LHCN-M2 (cell line): ENCODE measurements at places on chromosomes 1 and 21. TPM values are rescaled to one million over a fixed set of nuclear protein-coding genes. Genes with fewer than 3 reads are reported as not detected.

DNA sequence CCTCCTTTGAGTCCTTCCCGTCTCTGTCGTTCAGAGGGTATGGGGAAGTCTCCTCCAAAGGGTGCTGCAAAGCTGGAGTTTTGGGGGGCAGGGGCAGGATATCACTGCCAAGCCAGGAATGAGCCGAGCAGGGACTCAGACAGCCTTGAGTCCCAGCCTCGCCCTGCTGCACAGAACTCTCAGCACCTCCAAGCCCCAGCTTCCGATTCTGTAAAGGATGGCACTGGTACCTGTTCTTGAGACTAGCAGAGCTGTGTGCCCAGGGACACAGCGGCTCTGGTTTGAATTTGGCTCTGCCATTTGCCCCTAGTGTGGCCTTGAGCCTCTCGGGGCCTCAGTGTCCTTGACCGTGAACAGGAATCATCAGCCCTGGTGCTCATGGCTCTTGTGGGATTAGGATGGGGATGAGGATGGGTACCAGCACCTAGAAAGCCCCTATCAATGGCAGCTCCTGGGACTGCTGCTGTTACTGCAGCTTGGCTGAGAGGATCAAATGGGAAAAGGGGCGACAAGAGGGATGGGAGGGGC lies 1.5 kb upstream of the FBLIM1 start:
- DNase-seq = no peak

DNA sequence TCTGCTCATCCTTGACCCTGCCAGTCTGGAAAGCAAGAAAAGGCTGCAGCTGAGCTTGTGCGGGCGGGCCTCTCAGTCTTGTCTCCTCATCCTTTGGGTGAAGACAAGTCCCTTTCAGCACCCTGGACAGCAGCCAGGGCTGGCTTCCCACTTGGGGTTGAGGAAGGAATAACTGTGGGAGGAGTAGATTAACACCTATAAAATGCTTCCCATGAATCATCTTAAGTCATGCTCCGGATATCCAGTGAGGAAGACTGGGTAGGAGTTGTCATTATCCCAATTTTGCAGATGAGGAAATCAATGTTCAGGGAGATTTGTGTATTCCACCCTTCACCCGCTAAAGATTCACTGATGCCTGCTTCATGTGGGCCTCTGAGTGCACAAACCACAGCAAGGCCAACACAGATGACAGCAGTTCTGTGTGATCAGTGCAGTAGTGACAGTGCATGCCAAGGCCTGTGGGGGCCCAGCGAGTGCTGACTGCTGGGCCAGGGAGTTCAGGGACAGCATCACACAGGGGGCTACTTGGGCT lies 20.1 kb upstream of the COL16A1 start:
- peak; percentile 77 for DNase-seq

DNA sequence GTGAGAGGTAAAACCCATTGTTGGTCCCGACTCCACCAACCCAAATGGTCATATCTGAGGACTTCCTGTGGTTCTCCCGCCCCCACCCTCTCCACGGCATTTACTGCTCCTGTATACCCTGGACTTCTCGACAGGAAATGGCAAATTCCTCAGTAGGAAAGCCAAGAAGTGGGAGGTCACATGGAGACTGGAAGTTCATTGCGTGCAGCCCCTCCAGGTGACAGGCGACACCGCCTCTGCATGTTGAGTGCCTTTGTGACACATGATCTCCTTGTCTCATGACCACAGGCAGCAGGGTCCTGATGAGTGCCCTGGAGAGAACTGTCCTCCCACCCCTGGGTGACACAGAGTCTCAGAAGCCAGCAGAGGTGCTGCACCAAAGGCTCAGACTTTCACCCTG lies 24.2 kb downstream of the ERG start:
- DNase-seq = no peak

- no peak for DNase-seq
These were observed 61.5 kb upstream of the LYST start for GRCh38 chr1:235928197-235928596.

GRCh38 chr1:14476170-14476955 lies 122.1 kb upstream of the KAZN start:
- peak; percentile 64 for DNase-seq

- DNase-seq = no peak
These were observed 12.9 kb downstream of the COA6 start for GRCh38 chr1:234386122-234386521.

- DNase-seq = peak; percentile 94
These were observed 38.5 kb downstream of the MSTO1 start for GRCh38 chr1:155648207-155649147.

DNA sequence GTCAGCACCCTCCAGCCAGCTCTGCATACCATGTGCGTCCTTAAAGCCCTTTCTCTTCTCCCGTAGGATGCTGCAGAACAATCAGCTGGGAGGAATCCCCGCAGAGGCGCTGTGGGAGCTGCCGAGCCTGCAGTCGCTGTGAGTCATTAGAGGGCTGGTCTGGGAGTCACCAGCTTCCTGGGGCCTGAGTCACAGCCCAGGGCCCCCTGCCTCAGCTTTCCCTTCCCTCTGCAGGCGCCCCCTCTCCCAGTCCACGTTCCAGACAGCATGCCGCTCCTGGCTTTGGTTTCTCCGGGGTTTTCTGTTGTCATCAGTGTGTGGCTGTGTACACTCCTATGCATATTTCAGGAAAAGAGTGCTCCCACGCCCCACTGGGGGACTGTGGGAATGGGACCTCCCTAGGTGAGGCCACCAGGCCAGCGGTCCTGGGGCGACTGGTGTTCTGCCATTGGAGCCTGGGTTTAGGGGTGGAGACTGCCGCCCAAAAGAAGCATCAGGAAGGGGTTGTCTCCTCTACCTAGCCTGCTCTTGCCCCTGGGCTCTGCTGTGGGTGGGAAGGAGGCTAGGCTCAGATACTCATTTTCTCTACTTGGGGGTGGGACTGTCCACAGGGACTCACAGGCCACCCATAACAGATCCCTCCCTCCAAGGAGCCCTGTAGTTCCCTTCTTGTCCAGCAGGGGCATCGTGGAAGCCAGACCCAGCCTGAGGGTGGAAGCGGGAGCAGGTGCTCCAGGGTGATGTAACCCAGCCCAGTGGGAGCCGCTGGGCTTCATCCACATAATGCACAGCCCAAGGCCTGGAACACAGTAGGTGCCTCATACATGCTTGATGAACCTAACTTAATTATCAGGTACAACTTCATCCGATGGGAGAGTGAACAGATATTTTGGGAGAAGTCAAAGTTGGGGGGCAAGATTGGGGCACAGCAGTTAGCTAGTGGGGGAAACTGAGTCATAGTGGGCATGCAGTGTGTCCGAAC lies 42.5 kb downstream of the LGR6 start:
- peak; percentile 88 for DNase-seq

Gene DCST1
- total RNA-seq = not detected in 2 replicates

Gene PAPPA2
- total RNA-seq = 0.06 TPM in 2 replicates

Gene TCHHL1
- total RNA-seq = not detected in 2 replicates
